ENCODE measurements at places on chromosomes 6 and 20. TPM values are rescaled to one million over a fixed set of nuclear protein-coding genes. Genes with fewer than 3 reads are reported as not detected.

Gene TGM3
- not detected for total RNA-seq

Gene ERVFRD-1
- total RNA-seq: not detected

Gene WFDC5
- not detected for total RNA-seq

Gene FILIP1
- total RNA-seq: 0.37 TPM

Gene ZFP64
- total RNA-seq: 11.9 TPM

Gene HLA-DPA1
- 7.0 TPM for total RNA-seq

Gene ZBTB12
- total RNA-seq: 1.8 TPM

Gene PROCR
- 136 TPM for total RNA-seq

Gene FOXF2
- total RNA-seq: 5.5 TPM

Gene KAT14
- total RNA-seq: 13.6 TPM

Gene DNAAF9
- total RNA-seq: 11.5 TPM

Gene SPINT3
- not detected for total RNA-seq

Gene PTCHD4
- 5.5 TPM for total RNA-seq

Gene AIF1
- not detected for total RNA-seq

Gene PI3
- total RNA-seq: not detected

Gene ANGPT4
- total RNA-seq: not detected

Gene EBF4
- total RNA-seq: 0.37 TPM

Gene PTK6
- under 0.01 TPM for total RNA-seq

Gene FAM209B
- not detected for total RNA-seq

Gene BHLHE23
- total RNA-seq: not detected

Gene FBXO30
- total RNA-seq: 10.2 TPM

Gene VNN1
- total RNA-seq: not detected

Gene UNC93A
- total RNA-seq: not detected

Gene CGAS
- 3.3 TPM for total RNA-seq

Gene SIRPG
- not detected for total RNA-seq

Gene RARS2
- 29.1 TPM for total RNA-seq

Gene STX7
- total RNA-seq: 16.9 TPM

Gene PANK2
- total RNA-seq: 38.6 TPM

Gene ADTRP
- 1.8 TPM for total RNA-seq

Gene RHAG
- total RNA-seq: not detected

Gene TRIM31
- not detected for total RNA-seq

Gene TUBB
- total RNA-seq: 819 TPM

Gene MRPL18
- 88.4 TPM for total RNA-seq

Gene ZC2HC1B
- total RNA-seq: not detected

Gene SLC22A7
- not detected for total RNA-seq

Gene CYP39A1
- 0.37 TPM for total RNA-seq

Gene BLOC1S5
- 9.2 TPM for total RNA-seq

Gene LTB
- not detected for total RNA-seq

Gene BPIFB1
- total RNA-seq: not detected

Gene C6orf52
- 0.59 TPM for total RNA-seq

Gene PCMTD2
- total RNA-seq: 47.0 TPM

Gene BMP7
- total RNA-seq: not detected

Gene SEMG1
- not detected for total RNA-seq

Gene TBX18
- 30.9 TPM for total RNA-seq

Gene C6orf118
- total RNA-seq: under 0.01 TPM

Gene GJA1
- 82.3 TPM for total RNA-seq

Gene STMND1
- total RNA-seq: not detected

Gene LRFN2
- total RNA-seq: not detected

Measured in subcutaneous preadipocyte (primary cell).